ENCODE measurements at places on chromosomes 1 and 21. TPM values are rescaled to one million over a fixed set of nuclear protein-coding genes. Genes with fewer than 3 reads are reported as not detected.

Gene TDRD10
- total RNA-seq: not detected

Gene LMX1A
- not detected for total RNA-seq

Gene FCRL5
- not detected for total RNA-seq

Gene DVL1
- 46.6 TPM for total RNA-seq

Gene FCRL6
- total RNA-seq: 0.16 TPM

Gene LBR
- 152 TPM for total RNA-seq

Gene KCNE1
- 0.37 TPM for total RNA-seq

Gene GBP7
- 0.23 TPM for total RNA-seq

Gene GOLPH3L
- total RNA-seq: 32.0 TPM

- peak; percentile 56 for DNase-seq
These were observed 19.7 kb downstream of the RCC2 start for GRCh38 chr1:17419626-17420328.

DNA sequence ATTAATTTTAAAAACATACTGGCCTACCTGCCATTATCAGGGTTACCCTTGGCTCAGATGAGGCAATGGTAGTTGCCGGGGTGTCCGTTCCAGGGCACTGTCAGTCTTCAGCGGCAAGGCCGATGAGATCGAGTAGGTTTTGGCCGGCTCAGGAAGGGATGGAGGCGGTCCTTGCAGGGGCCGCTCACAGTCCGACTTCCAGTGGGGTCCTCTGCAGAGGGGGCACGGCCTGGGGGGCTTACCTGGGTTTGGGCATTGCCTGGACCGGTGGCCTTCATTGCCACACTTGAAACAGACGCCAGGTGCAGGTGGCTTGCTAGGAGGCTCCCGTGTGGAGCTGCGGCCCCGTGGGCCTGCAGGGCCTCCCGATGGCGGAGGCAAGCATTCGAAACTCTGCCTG lies 2.5 kb downstream of the ERVH48-1 start:
- DNase-seq: no peak

GRCh38 chr21:15009837-15010363 lies 54.9 kb downstream of the NRIP1 start:
- no peak for DNase-seq

GRCh38 chr1:202834771-202835547 lies 24.2 kb downstream of the PCAT6 start:
- peak; percentile 34 for DNase-seq

DNA sequence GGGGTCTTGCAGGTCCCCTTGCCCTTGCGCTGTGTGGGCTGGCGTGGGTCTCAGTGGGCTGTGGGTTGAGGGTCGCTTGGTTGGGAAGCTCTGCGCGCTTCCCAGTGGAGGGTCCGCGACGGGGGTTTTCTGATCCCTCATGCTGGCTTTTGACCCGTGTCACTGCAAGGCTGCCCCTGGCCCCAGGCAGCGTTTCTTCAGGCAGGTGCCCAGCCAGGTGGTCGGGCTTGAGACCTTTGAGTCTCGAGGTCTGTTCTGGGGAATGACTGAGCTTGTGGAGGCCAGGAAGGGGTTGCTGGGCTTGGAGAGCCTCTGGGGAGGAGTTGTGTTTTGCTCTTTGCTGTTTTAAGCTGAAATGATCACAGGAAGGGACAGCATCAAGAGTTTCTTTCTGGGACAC lies 5.3 kb downstream of the SKI start:
- DNase-seq: no peak

DNA sequence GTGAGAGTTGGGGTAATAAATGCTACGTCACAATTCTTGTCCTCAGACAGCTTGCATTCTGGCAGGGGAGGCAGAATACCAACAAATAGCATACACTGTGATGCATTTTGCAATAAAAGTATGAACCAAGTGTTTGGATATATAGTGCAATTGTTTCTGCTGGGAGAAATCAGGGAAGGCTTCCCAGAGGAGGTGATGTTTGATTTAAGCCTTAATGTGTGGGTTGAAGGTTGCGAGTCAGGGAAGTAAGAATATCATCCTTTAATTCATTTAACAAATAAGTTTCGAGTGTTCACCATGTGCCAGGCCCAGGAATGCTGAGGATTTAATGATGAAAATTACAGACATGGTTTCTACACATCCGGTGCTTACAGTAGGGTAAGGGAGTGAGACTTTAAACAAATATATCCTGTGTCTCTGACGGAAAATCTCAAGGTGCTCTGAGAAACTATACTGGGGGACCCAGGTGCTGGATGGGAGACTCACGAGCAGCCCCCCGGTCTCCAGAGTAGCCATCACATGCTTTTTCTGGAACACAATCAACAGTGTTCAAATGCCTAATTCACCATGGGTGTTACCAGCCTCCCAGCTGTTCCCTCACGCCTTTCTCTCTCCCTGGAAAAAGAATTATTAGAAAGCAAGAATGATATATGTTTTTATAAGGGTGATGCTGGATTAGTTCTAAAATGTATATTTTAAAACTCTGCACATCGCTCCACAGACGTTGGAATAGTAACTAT lies 31.7 kb downstream of the RASSF5 start:
- DNase-seq: no peak

DNA sequence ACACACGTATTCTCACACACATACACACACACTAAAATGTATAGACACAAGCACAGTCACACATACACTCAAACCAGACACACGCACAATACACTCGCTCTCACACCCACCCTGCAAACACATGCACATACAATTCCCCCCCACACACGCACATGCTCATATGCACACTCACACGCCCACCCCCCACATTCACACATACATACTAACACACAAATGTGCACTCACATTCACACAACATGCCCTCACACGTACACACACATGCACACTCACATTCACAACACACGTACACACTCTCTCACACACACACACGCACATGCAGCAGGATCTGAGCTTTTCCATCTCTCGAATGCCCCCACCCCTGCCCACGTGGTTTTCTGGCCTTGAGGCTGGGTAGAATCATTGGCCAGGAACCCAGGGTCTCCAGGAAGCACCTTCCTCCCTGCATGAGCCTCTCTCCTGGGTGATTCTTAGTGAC lies 589.7 kb downstream of the PTPRU start:
- no peak for DNase-seq

GRCh38 chr1:17844185-17844826 lies 89.2 kb downstream of the ACTL8 start:
- no peak for DNase-seq

DNA sequence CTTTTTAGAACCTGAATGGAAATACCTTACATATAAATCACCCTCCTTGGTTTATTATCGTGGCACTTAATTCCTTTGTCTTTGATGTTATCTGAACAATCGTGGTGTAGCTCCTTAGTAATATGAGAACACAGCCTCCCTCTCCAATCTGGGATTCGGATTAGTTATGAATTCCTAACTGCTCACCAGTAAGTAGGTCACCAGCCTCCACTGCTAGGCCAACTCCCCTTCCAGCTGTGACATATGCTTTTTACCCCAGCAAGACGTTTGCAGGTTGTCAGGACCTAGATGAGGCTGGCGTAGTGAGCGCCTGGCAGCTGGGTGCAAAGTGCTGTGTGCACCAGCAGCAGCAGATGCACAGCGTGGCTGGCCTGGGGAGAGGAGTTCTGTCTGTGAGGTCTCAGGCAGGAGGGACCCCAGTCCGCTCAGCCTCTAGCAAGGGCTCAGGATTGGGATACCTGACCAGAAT lies 38.2 kb downstream of the NTPCR start:
- DNase-seq: no peak

GRCh38 chr21:36759348-36760083 lies 60.6 kb downstream of the SIM2 start:
- DNase-seq: no peak

DNA sequence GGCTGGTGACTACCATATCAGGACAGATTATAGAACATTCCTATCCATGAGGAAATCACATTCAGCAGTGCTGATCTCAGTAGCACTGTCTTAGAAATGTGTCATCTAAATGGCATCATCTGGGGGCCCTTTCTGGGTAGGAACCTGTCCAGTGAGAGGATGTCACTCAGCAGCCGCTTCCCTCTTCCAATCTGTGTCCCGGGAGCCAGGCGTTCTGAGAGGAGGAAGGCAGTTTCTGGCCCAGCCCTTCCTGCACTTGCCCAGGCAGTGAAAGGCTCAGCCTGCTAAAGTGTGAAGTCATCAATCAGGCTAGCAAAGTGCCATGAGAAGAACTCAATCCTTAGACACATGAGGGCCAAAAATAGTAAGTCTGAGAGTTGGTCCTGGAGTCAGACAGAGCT lies 25.6 kb downstream of the RAB4A start:
- DNase-seq: no peak

- no peak for DNase-seq
These were observed 122.3 kb downstream of the ZMYM4 start for GRCh38 chr1:35390600-35391494.

DNA sequence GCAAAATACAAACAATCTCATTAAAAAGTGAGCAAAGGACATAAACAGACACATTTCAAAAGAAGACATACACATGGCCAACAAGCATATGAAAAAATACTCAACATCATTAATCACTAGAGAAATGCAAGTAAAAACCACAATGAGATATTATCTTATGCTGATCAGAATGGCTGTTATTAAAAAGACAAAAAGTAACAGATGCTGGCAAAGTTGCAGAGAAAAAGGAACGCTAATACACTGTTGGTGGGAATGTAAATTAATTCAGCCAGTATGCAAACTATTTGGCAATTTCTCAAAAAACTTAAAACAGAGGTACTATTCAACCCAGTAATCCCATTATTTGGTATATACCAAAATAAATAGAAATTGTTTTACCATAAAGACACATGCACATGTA lies 32.2 kb upstream of the TNFSF18 start:
- no peak for DNase-seq

- DNase-seq: peak; percentile 75
These were observed 115.6 kb downstream of the PGBD5 start for GRCh38 chr1:230310381-230311163.

DNA sequence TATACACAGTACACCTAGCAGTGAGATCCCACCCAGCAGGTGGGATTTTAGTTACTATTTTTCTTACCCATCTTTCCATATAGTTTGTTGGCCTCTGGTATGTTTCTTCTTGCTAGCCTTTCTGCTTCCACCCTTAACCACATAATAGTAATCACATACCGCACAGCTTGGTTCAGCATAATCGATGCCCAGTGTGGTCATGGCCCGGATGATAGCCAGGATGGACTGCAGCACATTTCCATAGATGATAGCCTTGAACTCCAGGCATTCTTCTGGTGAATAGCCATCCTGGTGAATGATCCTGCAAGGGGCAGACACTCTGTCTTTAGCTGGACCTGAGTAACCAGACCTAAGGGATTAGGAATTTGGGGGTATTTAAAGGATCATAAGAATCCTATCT lies 9.5 kb downstream of the GNAT2 start:
- DNase-seq: no peak

DNA sequence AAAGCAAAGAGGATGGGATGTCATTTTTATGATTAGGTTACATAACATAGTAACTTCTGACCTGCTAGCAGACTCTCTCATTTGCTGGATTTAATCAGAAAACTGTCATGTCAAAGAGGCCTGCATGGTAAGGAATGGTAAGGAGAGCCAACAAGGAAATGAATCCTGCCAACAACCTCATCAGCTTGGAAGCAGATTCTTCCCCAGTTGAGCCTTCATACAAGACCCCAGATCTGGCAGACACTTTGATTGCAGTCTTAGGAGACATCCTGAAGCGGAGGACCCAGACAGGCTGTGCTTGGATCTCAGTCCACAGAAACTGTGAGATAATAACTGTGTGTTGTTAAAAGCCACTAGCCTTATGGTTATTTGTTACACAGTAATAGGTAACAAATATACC lies 27.6 kb upstream of the MARK1 start:
- no peak for DNase-seq

- DNase-seq: no peak
These were observed 93.9 kb downstream of the MATN1 start for GRCh38 chr1:30629501-30629900.

DNA sequence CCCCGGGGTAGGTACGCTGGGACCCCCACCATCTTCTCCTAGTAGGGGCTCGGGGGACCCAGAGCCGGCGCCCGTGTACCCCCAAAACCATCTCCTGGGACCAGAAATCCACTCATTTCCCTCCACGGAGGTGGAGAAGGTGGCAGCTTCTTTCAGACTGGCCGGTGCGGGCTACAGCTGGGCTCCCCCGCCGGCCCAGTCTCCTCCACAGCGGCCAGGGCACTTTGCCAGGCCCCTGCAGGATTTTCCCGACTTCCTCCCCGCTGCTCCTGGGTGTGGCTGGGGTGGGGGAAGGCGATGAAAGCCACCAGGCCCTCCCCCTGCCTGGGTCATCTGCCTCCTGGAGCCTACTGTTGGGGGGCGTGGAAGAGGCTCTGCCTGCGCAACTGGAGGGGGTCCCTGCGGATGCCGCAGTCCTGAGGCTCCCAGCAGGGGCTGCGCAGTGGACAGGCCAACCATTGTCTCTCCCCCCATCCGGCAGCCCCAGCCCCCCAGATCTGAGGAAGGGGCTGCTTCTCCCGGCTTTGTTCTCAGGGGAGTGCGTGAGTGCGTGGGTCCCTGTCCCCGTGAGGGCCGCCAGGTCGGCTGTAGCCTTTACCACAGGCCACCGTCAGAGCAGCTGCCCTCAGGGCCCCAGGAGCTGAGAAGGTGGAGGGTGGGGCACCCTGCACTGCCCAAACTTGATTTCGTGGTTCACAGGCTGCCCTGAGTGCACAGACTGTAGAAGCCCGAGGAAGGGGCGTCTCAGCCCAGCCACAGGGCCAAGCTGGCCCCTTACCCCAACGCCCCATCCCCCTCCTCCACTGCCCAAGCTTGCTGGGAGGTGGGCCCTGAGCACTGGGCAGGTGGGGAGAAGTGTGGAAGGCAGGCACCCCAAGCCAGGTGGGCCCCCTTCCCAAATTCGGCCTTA lies 1.3 kb downstream of the AGRN start:
- DNase-seq: no peak

DNA sequence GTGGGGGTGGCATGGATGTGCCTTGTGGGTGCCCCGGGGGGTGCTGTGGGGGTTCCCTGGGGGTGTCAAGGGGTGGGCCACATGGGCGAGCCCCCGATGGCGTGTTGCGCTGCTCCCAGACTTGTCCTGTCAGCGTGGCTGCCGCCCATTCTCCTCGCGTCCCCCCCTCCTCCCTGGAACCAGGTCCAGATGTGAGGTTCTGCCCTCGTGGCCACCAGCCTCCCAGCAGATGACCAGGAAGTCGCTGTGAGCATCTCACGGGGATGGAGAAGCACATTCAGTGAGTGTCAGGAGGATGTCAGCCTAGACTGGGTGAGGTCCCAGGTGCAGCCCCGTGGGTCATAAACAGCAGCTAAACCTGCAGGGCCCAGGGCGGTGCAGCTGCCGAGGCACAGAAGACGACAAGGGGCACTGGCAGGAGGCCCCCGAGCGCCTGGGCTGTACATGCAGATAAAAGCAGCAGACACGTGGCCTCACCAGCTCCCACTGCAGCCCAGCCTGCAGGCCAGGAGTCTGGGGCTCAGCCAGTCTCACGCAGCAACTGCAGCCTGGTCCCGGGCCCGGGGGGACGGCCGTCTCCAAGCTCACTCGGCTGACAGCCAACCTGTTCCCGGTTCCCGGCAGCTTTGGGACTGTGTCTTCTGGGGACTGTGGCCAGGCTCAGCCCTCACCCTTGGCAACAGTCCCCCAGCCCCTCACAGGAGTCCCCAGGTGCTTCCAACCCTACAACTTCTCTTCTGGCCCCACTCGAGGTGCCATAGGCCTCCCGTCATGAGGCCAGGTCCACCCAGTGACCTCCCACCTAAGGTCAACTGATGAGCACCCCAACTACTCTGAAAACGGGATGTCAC lies 17.5 kb upstream of the COL6A2 start:
- DNase-seq: no peak

GRCh38 chr1:62800825-62801306 lies 16.9 kb downstream of the ATG4C start:
- no peak for DNase-seq

GRCh38 chr1:4161366-4162006 lies 261.4 kb upstream of the C1orf174 start:
- no peak for DNase-seq

Data from activated T-cell treated with anti-CD3 and anti-CD28 coated beads, Interleukin-2, amount 50 U/mL, for 72 hours (primary cell).